ENCODE measurements at places on chromosomes 13 and 19. TPM values are rescaled to one million over a fixed set of nuclear protein-coding genes. Genes with fewer than 3 reads are reported as not detected.

DNA sequence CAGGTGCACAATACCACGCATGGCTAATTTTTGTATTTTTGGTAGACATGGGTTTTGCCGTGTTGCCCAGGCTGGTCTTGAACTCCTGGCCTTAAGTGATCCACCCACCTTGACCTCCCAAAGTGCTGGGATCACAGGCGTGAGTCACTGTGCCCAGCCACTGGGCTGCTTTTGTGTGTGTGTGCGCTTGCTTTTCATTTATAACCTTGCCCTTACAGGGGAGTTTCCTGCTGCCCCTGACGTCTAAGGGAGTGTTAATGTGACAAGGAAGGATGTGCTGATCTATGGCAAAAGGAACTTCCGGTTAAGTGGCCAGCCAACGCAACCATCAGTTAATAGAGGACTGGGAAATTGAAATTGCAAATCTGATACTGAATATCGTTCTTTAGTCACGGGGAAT is 57.7 kb downstream of the ING1 start:
- no peak for DNase-seq

DNA sequence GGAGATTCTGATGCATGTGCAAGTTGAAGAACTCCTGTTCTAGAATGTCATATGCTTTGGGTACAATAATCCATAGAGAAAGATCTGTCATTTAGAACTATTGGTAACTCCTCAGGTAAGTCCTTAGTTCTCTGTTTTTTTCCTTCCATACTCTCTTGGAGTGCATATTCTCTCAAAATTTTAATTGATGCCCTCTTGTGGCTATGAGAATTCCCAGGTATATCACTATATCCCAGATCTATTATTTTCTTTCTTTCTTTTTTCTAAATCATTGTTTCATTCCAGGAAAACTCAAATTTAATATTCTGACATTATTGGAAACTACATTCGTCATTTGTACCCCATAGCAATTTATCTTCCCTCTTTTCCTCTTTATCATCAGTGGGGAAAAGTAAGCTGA is 485.4 kb downstream of the KLF5 start:
- no peak for DNase-seq

GRCh38 chr13:80065996-80066395 is 274.9 kb downstream of the SPRY2 start:
- no peak for DNase-seq

DNA sequence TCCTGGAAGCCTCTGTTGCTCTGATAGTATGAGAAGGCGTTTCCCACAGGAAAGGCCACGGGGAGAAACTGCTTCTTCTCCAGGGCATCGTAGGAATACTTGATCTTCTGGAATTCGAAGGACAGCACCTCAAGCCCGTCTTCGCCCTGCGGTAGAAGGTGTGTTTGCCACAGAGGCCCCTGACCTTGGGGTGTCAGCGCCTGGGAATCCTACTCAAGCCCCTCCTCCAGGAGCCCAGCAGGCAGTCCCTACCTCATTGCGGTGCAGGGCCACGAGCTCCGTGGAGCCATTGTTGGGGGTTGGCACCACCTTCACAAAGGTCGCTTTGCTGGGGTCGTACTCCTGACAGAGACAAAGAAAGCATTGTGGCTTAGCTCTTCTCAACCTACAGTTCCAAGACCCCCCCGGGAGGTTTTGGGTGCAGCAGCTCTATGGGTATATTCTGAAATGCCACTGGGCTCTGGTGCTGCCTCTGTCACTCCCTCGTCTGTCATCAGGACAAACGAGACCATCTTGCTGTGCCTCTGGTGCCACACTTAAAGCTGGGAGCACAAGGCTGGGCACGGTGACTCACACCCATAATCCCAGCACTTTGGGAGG is 3.7 kb downstream of the ATP13A1 start:
- DNase-seq, result no peak

- no peak for DNase-seq
Measured at GRCh38 chr13:95660981-95661581, 15.9 kb upstream of the DNAJC3 start.

DNA sequence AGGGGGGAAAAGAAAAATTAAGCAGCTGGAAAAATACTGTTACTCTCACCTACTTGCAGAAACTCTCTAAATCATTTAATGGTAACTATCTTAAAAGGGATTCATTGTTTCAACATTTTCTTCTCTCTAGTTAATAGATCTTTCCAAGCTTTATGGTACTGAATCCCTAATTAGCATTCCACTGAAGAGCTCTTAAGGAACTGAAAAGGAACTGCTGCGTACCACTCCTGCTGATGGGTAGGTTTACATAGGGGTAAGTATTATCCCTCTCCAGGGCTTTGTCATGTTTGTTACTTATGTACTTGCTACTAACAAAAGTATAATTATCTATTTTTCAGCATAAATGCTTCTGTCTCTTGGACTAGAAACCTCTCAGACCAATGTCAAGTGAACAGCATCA is 12.5 kb downstream of the TEX30 start:
- DNase-seq, result no peak

- DNase-seq, result no peak
Measured at GRCh38 chr19:17598953-17599352, 43.5 kb downstream of the COLGALT1 start.

- DNase-seq, result no peak
Measured at GRCh38 chr19:51600940-51601580, 29.1 kb downstream of the SIGLEC5 start.

GRCh38 chr19:17889609-17890214 is 18.0 kb downstream of the SLC5A5 start:
- no peak for DNase-seq

GRCh38 chr13:28413999-28414398 is 80.9 kb downstream of the FLT1 start:
- DNase-seq, result no peak

DNA sequence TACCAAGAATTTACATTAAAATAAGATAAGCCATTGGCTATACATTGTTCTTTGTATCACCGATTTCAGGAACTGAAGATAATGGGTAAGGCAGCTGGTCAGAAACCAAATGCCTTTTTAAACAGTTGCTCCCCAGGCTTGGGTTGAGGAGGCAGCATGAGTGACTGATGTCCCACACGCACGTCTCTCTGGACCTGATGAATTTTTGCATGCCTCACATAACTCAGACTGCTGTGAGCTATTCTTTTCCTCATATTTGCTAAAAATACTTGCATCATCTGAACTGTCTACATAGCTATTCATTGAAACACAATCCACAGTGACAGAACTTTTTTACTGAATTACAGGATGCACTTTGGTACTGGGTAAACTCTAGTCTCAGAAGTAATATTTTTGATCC is 123.6 kb upstream of the MAB21L1 start:
- no peak for DNase-seq

- no peak for DNase-seq
Measured at GRCh38 chr13:41394166-41394565, 63.2 kb upstream of the RGCC start.

Gene OSCAR
- 2.5 TPM for total RNA-seq

Gene SERPINE3
- total RNA-seq, result not detected

Gene ERICH4
- total RNA-seq, result not detected

Gene PSG6
- total RNA-seq, result not detected

Gene TPP2
- total RNA-seq, result 92.5 TPM

Gene GRIN3B
- total RNA-seq, result not detected
